Fibroblast of skin of back (primary cell): ENCODE measurements at places on chromosomes 5 and 9.

- DNase-seq: no peak
Observed at GRCh38 chr9:88013607-88014006, 39.3 kb upstream of the CDK20 start.

DNA sequence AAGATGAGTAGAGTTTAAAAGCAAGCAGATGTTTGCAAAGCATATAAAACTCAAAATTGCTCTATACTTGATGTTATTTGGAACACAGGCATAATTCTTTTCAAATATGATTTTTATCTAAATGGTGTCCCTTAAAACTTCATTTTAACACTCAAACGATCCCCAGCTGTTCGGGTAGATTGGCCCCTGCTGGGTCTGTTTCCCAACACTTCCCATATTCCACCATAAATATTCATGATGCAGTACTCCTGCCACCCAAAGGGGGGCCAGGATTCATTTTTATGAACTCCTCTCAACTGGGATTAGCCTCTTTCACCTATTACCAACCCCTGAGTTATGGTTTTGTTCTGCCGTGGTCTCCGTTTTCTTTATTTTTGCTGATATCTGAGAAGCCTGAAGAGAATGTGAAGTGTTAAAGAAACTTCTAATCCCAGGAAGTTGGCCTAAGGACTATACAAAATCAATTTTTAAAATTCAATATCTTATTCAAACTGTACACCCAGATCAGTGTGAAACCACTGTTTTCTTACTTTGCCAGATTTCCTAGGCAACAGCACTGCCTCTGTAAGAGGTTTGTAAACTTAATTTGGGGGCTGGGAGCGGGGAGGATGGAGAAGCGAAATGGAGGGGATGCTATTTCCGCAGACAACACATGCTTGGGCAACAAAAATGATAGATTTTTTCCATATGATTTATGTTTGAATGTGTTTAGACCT, 384.1 kb downstream of the DMRT2 start:
- no peak for DNase-seq

GRCh38 chr5:55347786-55348185, 40.0 kb downstream of the MTREX start:
- DNase-seq: peak; percentile 22

- DNase-seq: no peak
Observed at GRCh38 chr9:113921396-113921925, 45.4 kb downstream of the ZNF618 start.

DNA sequence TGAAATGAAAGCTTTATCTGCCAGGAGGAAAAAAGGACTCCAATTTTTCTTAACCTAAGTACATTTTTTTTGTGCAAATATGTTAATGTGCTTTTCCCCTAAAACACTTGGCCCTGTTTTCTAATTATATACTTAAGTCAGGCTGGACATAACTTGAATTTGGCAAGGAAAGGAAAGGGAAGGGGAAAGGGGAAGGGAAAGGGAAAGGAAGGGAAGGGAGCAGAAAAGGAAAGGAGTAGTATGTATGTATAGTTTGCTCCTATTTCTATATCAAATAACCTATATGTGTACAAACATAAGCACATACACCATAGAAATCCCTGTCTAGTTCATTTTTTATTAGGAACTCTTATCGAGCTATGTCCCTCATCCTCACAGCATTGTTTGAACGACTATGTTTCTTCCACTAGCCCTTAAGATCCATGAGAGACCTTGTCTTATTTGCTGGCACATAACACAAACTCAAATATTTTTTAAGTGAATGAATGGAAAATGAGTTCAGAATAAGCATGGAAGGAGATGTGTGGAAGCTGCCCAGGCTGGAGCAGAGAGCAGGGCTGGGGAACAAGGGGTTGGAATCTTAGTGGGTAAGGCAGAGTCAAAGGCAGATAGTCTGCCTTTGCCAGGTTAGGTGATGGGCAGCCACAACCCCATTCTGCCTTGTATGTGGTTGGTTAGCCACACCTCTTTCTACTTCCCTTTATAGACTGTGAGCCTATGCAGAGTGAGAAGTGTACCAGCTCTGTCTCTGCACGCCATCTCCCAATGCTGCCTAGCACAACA, 70.0 kb downstream of the KLHL3 start:
- DNase-seq: no peak

- DNase-seq: no peak
Observed at GRCh38 chr5:135851186-135851914, 16.9 kb downstream of the SLC25A48 start.

- no peak for DNase-seq
Observed at GRCh38 chr5:53237876-53238275, 128.3 kb upstream of the MOCS2 start.

DNA sequence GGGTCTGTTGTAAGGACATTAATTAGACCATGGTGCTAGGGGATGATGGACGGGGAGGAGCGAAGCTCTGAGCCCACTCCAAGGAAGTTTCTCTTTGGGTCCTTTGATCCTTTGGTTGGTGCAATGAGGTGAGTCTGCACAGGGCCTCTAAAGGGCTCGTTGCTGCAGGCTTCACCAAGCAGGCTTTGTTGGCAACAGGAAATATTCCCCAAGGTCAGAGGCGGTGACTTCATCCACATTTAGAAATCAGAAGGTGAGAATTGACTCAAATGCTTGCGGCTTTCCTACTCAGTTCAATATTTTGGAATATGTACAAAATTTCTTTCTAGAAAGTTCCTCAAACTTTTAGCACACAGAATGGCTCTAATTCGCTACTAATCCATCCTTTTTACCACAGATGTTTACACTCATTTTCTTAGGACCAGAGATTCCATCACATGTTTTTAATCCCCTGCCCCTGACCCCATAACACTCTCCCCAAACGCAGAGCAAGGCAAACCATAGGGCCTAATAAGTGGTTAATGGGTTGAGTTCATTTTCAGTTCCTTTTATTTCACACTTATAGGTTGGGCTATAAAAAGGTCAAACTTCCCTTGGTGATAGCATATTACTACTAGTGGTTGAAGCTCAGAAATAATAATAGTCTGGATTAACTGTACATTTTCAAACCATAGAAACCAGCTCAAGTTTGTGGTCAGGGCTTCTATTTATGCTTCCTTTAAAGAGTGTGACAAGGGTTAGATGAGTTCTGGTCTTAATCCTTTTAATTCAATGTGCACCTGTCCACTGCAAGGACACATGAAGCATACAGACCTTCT, 37.3 kb upstream of the TMEM252 start:
- no peak for DNase-seq

DNA sequence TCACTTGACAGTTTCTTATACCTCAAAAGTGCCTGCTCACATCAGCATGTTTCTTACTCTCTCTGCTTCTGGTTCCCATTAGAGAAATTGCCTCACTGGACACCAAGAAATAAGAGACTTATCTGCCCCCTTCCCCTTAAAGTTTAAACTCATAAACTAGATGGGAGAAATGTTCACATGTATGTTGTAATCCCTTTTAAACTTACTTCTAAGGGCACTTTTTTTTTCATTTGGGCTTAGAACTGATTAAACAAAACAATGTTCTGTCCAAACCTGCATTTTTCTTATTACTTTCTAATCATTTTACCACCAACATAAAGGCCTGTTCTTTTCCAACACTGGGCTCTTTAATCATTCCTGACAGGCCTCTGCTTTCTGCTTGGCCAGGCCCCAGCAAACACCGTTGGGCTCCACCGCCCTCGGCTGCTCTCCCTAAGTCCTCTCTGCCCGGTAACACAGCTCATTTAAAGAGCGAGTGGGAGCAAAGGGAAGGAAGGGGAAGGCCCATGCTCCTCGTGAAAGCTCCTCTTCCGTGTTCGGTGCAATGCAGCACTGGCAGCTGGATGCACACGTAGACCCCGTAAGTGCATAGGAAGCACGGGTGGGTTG, 53.4 kb downstream of the ROR2 start:
- no peak for DNase-seq

DNA sequence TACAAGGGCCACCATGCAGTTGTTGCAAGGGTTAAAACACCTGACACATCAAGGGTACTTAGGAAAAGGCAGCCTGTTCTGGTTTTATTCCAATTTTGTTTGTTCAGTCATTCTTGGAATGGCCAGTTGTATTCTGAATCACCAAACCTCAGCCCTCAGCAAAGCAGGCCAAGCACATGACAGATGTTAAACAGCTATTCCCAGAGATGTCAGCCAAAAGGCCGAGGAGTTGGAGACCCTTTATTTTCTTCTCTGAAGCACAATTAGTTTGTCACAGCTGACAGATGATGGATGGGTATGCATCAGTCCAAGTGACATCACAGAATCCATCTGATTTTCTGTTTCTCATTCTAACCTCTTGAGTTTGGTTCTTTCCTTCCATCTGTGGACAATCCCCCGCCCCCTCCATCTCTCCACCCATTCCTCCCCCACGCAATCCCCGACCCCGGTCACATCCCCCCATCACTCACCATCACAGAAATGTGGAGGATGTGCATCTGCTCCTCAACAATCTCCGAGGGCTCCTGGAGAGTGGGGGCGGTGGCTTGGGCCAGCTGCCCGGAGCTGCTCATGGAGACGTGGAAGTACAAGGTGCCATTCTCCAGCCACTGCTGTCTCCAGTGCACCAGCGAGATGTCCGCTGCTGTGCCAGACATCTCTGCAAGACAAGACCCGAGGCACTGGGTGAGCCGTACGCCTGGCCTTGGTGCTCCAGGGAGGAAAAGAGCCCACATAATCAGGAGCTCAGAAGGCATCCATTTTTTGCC, 123.8 kb downstream of the ASTN2 start:
- DNase-seq: peak; percentile 5

GRCh38 chr9:136955943-136956335, 3.9 kb downstream of the LCN12 start:
- no peak for DNase-seq

DNA sequence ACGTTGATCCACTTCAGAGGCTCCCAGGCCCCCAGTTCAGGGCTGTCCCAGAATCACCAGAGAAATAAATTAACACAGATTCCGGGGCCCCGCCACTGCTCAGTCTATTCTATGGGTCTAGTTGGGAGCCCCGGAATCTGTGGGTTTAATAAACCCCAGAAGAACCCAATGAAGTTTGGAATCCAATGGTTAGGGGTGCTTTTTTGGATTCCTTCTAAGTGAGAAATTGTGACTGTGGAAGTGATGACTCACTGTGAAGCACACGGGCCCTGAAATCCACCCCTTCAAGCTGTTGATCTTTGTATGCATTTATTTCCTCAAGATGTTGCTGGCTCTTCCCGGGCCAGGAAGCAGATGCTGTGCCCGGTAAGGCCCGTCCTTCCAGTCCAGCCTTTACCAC, 57.3 kb upstream of the SLC28A3 start:
- DNase-seq: peak; percentile 85

DNA sequence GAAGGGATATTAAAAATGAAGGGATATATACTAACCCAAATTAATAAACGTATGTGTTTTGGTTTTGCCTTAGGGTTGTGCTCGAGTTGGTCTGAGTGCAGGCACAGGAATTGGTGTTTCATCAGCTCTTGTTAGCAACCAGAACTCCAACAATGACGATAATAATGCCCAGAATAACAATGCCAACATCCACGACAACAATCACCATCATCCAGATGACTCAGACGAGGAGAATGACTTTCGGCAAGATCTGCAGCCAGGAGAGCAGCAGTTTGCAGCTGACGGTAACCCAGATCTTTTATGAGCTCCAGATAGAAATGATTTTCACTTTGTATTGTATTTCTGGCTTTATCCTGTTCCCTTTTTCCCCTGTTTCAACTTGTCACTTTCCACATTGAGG, 33.2 kb downstream of the FBXO38 start:
- DNase-seq: peak; percentile 19

GRCh38 chr5:27578279-27578678, 539.9 kb upstream of the CDH9 start:
- no peak for DNase-seq

GRCh38 chr5:80990971-80991370, 30.8 kb downstream of the RASGRF2 start:
- DNase-seq: no peak

- DNase-seq: peak; percentile 44
Observed at GRCh38 chr5:171495122-171495700, 75.8 kb downstream of the FGF18 start.

DNA sequence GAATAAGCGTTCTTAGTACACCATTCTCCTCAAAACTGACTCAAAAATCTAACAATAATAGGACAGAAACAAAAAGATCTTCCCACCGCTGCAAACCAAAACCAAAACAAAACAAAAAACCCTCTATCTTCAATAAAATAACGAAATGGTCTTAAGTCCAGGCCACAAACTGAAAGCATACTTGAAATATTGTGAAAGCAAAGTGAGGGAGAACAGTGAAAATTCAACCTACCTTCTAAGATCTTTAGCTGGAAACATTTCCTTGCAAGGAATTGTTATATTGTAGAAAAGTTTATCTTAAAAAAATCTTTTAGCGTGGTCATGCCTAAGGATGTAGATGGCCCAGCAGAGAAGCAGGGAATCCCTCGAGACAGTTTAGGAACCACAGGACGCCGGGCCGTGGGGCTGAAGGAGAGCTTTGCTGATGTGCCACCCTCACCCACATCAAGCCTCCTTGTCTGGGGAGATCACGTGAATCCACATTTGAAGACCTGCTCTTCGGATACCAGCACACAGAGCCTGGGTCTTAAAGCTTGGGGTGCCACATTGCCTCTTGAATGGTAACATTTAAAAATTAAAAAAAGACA, 27.8 kb upstream of the LVRN start:
- DNase-seq: no peak

- DNase-seq: peak; percentile 97
Observed at GRCh38 chr5:20678814-20679298, 690.9 kb upstream of the CDH18 start.

GRCh38 chr9:133534346-133535291, at the start of gene ADAMTSL2:
Gene ADAMTSL2, plus strand, starts transcription at chr9:133534704. Its CDS starts 2,009 bp downstream, at chr9:133536713.
- peak; percentile 26 for DNase-seq

GRCh38 chr5:68898951-68899471, 194.8 kb upstream of the SLC30A5 start:
- DNase-seq: peak; percentile 81

DNA sequence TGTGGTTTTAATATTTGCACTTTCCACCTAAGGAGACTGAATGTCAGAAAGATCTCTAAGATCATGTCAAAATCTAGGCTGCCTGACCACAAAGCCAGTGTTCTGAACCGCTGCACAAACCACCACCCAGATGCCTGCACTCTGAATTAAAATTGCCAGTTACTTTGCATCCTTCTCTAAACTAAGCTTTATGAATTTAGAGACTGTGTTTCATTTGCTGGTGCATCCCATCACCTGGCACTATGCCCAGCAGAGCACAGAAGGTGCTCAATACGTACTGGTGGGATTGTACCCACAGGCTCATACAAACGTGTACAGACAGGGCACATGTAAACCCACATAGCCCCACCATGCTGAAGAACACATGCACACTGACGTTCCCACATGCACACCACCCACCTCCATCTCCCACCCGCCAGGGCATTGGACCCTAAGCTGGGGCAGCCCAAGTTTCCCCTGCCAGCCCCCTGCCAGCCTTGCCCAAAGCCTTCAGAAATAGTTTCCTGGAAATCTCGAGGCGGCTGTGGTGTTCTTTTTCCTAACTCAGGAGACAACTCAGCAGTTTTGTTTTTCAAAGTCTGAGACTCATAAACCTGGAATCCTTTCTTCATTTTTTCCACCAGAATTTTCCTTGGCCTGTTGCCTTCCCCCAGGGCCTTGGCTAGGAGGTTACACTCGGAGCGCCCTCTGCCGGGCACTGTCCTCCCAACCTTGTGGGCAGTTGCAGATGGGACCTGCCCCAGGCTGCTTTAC, 9.6 kb upstream of the TRAF1 start:
- peak; percentile 96 for DNase-seq

- DNase-seq: no peak
Observed at GRCh38 chr5:178489271-178489976, 100.8 kb downstream of the COL23A1 start.

- DNase-seq: no peak
Observed at GRCh38 chr5:90000351-90000750, 409.2 kb downstream of the CETN3 start.
